COR-L47 (cell line): ENCODE measurements at places on chromosomes 1 and 21.

DNA sequence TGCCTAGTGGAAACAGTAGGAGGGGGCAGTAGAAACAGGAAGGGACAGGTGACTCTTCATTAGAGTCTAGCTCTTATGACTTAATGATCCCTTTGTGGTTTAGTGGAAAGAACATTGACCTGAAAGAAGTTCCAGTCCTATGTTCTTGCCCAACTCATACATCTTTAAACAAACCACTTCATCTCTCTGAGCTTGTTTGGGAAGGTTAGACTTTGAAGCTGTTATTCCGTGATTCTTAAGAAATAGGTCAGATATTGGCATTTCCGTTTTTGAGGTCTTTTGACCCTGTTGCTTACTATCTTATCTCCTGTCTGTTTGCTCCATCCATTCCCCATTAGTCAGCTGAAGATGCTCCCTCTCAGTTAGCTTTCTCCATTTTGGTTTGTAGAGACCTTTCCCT, 38.5 kb downstream of the MTR start:
- no peak for DNase-seq

- DNase-seq, result no peak
Measured at GRCh38 chr21:22900490-22900889, 1902.3 kb downstream of the NCAM2 start.

- DNase-seq, result no peak
Measured at GRCh38 chr1:33043267-33044092, 6.8 kb upstream of the AK2 start.

- no peak for DNase-seq
Measured at GRCh38 chr1:3071565-3072390, 2.8 kb downstream of the PRDM16 start.
